ENCODE measurements at places on chromosomes 2 and 18.
A peak's percentile ranks its signal among the peaks of the same experiment; 100 is the strongest.

- no peak for DNase-seq
These were observed 18.7 kb downstream of the HNRNPLL start for GRCh38 chr2:38583994-38584393.

- no peak for DNase-seq
These were observed 157.3 kb downstream of the DYSF start for GRCh38 chr2:71610671-71611070.

- peak; percentile 60 for DNase-seq
These were observed 1.4 kb downstream of the PHLPP1 start for GRCh38 chr18:62716619-62717168.

DNA sequence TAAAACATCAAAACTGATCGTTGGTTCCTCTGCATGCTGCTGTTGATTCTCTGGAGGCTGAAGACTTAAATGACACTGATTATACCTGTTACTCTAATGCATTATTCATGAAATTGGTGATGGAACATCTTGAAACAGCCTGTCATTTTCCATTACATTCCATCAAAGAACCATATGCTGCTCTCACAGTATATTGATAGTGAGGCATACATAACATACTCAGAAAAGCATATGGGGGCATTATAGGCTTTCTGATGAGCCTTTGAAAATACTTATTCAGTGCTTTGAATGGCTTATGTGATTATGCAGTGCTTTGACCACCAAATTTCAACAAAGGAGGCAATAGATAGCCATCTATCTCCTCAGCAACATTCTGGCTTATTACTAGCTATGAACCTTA lies 392.1 kb downstream of the CDH19 start:
- no peak for DNase-seq

DNA sequence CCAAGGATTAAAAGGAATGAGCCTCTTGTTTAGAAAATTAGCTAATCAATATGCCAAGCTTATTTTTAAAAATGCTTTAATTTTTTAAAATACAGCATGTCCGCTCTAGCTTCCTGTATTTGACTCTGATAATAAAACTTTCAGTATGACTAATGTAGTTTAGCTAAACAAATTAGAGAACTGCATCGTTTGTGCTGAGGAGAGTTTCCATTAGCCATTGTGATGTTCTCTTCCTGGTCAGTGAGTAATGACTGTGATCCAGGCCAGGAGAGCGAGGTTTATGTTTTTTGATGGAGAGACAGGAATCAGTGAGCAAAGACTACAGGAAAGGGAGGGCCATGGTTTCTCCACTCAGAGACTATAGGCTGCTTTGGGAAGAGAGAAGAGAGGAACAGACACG lies 237.2 kb upstream of the ETAA1 start:
- peak; percentile 58 for DNase-seq

DNA sequence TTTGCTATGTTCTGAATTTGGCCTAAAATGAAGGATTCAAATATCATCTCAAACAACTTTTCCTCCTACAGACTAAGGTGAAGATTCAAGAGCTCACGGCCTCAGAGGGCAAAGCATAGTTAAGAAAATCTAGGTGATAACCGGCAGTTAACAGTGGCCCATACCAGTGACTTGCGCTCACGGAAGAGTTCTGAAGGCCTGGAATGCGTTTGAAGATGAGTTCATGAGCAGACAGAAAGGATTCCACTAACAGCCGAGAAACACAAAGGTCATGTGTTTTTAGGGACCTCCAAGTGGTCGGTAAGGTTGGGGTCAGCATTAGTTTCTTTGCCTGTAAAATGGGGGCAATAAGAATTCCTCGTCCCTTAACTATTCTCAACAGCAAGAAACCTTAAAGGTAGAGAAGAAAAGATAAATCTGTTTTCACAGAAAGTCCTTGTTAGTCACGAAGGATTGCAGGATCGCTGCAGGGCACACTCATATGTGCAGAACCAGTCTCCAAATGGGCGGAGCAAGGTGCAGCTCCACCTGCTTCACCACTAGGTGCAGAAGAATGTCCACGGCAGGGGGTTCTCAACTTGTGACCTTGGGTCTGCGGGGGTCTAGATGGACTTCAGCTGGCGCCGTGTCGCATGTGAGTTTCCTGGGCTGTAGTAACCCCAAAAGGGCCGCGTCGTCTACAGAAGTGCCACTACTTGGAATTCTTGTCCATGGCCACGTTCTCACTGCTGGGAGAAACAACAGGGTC lies 708 bp upstream of the RPIA start:
- no peak for DNase-seq

DNA sequence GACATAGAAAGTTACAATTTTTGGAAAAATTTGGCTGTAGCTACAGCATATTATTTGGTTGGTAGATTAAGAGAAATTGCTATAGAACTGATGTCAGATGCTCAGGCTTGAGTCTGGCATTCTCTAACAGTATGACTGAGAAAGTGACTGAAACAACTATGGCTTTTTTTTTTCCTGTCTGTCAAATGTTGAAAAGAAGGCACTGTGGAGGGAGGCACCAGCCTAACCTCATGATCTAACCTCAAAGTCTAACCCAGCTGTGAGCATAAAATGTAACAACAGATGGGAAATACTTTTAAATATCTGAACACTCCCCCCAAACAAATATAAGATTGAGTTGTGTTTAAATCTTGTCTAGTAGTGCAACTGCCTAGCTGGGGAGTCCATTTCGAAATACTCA lies 629.1 kb downstream of the LRP1B start:
- DNase-seq: no peak

DNA sequence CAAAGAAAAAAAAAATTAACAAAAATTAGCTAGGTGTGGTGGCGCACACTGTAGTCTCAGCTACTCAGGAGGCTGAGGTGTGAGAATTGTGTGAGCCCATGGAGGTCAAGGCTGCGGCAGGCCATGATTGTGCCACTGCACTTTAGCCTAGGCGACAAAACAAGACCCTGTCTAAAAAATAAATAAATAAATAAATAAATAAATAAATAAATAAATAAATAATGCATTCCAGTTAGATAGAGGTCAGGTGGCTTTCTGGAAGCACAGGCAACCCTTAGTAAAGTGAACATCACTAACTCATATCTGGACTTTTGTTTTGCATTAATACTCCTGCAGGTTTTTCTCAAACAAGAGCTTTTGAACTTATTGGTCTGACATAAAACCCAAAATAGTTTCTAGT lies 206.8 kb downstream of the L3MBTL4 start:
- no peak for DNase-seq

DNA sequence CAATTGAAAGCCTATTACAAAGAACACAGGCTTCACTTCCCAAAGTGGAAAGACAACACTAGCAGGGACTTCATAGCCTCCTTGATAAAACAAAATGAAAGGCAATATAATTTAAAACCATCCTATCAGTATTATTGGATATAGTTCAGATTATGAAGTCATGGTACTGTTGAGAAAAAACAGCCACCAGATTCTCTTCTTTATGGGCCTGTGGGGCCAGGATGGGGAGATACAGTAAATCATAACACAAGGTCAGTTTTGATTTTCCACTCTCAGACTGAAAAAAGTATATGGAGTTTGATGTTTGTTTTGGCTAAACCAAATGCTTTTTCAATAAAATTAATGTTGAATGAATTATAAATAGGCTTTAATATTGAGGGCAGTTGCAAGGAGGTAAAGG lies 129.1 kb downstream of the BCL2L11 start:
- DNase-seq: no peak

DNA sequence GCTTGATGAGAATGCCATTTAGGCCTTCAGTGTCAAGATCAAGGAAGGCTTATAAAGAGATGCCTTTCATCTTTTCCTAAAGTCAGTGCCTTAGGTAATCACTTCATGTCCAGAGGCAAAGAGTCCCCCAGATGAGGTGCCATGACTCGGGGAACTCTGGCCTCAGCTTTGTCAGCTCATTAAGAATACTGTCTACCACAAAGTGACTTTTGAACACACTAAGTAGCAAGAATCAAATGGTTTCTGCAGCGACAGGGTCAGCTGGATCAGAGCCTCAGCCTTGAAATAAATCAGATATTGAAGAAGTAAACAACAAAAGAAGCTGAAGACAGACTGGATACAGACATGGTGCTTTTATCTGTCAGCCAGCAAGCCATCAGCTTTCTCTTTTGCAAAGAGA lies 120.1 kb upstream of the SLC39A10 start:
- no peak for DNase-seq

GRCh38 chr2:134370655-134371445 lies 117.0 kb downstream of the MGAT5 start:
- DNase-seq: peak; percentile 92

DNA sequence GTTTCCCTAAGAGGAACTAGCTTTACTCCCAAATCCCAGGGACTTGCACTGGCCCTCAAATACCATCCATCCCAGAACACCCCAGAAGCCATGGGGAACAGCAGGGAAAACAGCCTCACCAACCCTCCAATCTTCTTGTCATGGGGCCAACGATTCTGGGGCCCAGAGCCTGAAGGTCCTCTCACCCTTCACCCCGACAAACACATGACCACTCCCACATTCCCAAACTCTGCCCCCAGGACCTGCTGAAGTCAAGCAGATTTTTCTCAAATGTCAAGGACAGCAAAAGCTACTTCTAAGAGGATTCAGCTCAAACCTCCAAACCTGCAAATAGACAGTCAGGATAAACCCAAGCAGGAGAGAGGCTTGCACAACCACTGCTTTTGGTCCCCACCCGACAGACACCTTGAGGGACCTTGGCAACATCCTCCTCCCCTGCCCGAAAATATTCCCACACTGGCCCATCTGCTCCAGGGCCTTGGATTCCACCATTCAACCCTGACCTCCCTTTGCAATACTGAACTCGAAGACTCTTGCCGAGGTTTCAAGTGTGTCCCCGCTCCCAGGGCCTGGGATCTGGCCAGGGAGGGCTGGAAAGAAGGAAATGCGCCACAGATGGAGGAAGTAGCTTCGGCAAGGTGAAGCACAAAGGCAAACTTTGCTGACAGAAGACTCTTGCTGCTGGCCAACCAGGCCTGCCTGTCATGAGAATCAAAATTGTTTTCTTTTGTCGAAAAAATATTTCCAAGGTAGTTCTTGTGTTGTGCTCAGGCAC lies 143.3 kb downstream of the ZFP36L2 start:
- no peak for DNase-seq

DNA sequence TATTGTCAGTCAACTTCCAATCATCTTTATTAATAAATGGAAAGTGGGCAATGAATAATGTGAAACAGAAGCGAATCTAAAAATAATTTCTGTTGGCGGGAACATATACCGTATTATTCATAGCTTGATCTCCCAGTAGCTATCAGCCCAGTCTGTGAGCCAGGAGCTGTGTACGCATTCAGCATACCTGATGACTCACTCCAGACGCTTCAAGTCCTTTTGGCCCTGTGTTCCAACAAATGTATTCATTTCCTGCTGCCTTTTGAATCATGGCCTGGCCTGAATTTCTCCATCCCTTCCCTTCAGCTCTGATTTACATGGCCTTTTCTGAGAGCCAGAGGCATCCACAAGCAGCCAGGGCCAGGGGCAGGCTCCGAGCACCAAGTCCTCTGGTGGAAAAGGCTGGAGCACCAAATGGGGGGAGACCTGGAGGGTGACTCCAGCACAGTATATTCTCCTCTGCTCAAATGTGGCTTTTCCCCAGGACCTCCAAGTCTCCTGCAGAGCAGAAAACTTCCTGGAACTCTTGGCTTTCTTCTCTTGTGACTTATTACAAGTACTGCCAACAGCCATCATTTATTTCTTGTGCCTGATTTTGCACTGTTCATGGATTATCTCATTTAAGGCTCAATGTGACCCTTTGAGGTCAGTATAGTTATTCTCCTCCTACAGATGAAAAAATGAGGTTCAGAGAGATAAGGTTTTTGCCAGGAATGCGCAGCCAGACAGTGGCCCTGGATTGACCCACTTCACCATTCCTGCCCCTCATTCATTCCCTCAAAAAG lies 108.7 kb downstream of the EN1 start:
- peak; percentile 97 for DNase-seq

DNA sequence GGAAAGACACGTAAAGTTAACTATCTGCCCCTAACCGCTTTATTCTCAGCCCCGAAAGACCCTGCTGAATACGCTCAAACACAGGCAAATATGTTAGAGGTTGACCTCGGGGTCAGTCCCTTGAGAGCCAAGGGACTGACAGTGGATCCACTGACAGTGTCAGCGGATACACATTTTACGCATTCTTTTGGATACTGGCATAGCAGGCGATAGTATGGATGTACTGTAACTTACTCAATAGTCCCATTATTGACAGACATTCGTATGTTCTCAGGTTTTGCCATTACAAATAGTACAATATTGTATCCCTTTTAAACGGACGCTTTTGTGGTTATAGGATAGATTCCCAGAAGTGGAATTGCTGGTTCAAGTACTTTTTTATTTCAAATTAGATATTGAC lies 13.4 kb downstream of the ATP6V1B1 start:
- no peak for DNase-seq

DNA sequence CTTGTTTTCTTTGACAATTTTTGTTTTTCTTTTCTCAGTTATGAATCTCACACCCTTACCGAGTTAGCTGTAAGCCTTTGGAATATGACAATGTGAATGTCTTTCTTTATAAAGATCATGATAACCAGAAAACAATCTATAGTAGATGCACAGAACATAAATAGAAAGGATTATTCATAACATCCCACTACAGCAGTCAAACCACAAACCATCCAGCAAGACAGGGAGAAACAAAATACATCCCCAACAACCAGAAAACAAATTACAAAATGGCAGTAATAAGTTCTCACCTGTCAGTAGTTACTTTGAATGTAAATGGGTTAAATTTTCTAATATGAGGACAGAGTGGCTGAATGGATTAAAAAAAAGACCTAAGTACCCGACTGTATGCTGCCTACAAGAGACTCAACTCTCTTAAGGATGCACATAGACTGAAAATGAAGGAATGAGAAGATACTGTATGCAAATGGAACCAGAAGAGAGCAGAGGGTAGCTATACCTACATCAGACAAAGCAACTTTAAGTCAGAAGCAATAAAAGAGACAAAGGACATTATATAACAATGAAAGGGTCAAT lies 124.6 kb downstream of the ZNF532 start:
- no peak for DNase-seq

GRCh38 chr2:98145070-98145469 lies 58.1 kb downstream of the VWA3B start:
- no peak for DNase-seq

- DNase-seq: no peak
These were observed 81.4 kb upstream of the ERBB4 start for GRCh38 chr2:212619954-212620353.

GRCh38 chr2:108806371-108807113 lies 20.0 kb downstream of the CCDC138 start:
- DNase-seq: no peak

GRCh38 chr2:101750688-101751087 lies 53.2 kb downstream of the MAP4K4 start:
- no peak for DNase-seq

DNA sequence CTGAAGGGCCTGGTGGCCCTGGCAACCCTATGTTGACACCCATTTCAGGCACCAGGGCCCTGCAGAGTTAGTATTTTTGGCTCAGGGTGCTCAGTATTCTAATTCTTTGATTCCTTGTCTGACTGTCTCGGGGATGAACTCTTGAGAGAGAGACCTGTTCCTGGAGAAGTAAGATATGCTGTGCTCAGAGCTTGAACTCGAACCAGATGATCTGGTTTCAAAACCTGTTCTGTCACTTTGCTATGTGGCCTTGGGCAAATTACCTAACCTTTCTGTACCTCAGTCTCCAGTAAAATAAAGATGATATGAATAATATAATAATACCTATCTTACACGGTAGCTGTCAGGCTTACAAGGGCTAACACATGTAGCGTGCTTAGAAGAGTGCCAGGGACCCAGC lies 294.2 kb downstream of the DYSF start:
- no peak for DNase-seq

Data from foreskin fibroblast (primary cell).